Activated CD4-positive, CD25-positive, alpha-beta regulatory T cell (primary cell): ENCODE measurements at places on chromosomes 3 and 15.

DNA sequence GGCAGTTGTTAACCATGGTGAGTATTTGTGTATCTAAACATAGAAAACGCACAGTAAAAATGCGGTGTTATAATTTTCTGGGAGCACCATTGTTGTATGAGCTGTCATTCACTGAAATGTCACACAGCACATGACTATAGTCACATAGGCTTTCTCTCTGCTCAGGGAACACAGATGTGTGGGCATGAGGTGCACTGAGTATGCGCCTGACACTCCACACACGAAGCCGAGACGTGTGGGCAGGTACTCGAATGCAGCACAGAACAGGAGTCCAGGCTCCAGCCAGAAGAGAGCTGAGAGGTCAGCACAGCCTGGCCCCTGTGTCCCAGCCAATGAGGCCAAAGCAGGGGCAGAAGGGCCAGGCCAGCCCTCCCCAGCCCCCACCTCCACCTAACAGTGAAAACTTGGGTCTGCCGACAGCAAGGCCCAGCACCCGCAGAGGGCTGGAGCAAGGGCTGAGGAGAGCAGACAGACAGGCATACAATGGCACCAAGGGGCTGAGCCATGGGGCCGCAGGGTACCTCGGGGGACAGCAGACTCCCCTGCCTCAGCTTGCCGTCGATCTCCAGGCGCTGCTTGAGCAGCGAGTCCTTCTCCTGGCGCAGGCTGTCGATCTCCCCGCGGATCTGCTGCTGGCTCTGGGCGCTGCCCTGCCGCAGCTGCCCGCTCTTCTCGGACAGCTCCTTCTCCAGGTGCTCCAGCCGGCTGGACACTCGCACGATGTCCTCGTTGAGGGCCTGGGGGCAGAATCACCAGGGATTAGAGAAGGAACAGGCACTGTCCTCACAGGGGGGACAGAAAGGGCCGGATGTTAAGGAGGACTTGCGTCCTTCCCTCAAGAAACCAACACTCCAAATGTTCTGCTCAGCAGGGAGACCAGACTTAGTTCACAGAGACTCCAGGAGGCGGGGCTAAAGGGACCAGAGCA, 24.0 kb downstream of the KIF7 start:
- DNase-seq, result no peak

DNA sequence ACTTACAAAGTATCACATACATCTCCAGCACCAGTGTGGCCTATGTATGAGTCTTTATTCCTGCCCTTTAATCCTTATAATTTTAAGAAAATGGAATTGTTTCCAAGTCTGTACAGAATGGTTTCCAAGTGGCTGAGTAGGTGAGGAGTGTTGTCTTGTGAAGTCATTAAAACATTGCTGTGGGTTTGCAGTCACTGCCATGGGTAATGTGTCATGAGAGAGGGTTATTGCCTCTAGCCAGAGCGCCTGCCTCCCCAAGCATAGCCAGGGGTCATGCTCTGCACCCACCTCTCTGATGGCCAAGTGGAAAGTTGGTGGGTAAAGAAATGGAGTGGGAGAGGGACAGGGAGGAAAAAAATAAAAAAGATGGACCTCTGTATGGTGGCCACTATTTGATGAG, 25.3 kb downstream of the TRAK1 start:
- no peak for DNase-seq

DNA sequence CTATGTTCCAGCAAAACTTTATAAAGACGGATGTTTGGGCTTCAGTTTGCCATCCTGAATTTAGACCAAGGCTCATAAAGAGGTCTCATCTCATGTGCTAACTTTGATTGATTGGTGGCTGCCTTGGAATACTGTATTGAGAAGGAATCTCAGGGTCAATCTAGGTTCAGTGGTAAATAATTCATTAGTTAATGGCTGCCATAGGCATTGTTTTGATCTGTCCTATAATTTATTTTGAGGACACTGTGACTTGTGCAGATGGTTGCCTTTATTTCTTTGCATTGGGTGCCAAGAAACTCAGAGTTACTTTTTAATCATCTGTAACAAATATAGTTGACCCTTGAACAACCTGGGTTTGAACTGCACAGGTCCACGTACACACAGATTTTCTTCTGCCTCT, 159.8 kb downstream of the B3GALNT1 start:
- no peak for DNase-seq

- no peak for DNase-seq
These were observed 25.0 kb downstream of the DAG1 start for GRCh38 chr3:49495023-49495422.

GRCh38 chr3:94607778-94608177, 544.9 kb downstream of the NSUN3 start:
- DNase-seq, result no peak

GRCh38 chr3:55880357-55880756, 393.3 kb upstream of the WNT5A start:
- DNase-seq, result no peak

- no peak for DNase-seq
These were observed 143.2 kb upstream of the UMPS start for GRCh38 chr3:124587053-124587408.

- no peak for DNase-seq
These were observed 17.5 kb upstream of the POC1A start for GRCh38 chr3:52171514-52172261.

DNA sequence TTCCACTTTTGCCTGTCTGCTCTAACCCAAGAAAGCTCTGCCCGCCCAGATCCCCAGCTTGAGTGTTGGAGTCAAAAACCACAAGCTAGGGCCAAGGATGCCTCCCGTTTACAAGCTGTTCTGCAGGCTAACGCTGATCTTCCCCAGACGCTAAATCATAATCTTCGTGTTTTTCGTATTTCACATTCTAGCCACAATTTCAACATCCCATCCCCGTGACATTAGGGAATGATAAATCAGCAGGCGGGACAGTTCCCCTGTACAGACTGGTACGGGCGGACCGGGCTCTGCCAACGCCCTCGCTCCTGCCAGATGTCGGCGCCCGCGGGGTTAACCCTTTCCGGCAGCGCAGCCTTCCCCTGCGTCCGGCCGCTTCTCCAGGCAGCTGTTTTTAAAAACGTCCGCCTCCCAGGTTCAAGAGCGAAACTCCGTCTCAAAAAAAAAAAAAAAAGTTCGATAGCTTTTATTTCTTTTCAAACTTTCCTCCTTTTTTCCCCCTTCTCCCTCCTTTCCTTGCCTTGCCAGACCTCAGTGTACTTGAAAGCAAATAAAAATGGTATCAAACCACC, 81.0 kb upstream of the BNC1 start:
- DNase-seq, result no peak

DNA sequence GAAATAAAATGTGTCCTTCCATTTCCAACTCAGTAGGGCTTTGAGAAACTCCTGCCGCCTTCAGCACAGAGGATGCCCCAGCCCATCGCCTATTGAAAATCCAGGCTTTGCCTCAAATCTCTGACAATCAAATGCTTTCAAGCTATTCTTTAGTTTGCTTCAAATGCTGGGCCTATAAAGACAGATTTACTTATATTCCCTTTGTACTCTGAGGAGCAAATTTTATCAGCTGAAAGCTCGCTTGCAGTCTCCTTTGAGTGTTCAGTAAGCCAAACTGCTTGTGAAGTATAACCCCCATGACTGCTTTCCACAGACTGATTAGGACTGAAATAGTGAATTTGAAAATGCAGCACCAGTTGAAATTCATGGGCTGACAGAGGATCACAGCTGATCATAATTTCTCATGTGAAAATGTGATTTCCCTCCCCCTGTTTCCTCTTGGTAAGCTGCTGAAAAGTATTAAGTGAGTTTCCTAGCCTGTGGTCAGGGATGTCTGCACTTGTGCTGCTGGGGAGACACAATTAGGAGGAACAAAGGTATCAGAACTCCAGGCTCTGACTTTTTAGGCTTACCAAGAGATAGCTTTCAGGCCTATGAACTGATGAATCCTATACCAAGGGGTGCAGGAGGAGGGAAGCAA, 563.4 kb upstream of the TGFBR2 start:
- DNase-seq, result no peak

- DNase-seq, result no peak
These were observed 49.5 kb upstream of the SEC13 start for GRCh38 chr3:10370429-10370828.

- no peak for DNase-seq
These were observed 3.6 kb upstream of the SHC4 start for GRCh38 chr15:48967336-48967735.

- no peak for DNase-seq
These were observed 49.4 kb downstream of the MYZAP start for GRCh38 chr15:57640930-57641682.

DNA sequence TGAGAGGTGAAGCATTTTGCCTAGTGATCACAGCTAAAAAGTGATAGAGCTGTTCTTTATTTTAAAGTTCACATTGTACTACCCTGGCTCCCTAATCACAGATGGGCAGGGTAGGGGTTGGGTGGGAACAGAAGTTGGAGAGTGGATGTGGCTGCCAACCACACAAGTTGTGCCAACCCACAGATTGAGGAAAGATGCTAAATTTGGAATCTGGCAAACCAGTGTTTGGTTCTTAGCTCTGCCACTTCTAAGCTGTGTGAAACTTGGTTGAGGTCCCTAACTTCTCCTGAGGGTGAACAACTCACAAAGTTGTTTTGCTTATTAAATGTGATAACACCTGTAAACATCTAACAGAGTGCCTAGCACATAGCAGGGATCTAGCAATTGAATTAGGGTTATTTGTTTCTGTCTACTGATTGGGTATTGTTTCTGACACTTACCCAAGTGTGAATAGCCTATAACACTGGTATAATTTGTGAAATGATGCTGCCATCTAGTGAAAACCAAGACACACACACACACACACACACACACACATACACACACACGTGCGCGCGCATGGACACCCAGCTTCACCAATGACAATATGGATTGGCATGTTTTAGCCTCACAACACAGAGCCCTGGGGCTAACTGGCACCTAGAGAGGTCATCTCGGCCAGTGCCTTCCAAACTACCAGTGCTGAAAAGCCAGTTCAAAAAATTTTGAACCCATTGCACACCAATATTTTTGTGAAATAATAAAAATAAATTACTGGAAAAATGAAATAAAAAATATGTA, 25.3 kb downstream of the ADGRG7 start:
- no peak for DNase-seq

- no peak for DNase-seq
These were observed 120.1 kb downstream of the LRRN1 start for GRCh38 chr3:3919316-3919715.

GRCh38 chr3:169998668-169999131, 32.1 kb downstream of the SEC62 start:
- no peak for DNase-seq

DNA sequence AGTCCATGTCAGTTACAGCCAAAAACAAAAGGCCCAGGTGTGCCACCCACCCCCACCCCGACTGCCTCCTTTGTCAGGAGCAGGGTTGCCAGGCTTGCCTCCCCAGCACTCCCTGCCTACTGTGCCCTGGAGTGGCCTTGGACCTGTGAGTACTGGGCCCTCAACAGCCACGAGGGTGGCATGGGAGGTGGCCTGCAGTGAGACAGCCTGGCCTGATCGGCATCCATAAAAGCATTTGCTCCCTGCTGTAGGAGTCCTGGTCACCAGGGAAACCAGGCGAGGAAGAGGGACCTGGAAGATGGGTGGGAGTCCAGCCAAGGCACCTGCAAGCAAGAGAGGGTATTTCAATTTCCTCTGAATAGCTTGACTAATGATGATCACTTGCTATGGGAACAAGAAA, 56.4 kb upstream of the KCNMB2 start:
- DNase-seq, result no peak

DNA sequence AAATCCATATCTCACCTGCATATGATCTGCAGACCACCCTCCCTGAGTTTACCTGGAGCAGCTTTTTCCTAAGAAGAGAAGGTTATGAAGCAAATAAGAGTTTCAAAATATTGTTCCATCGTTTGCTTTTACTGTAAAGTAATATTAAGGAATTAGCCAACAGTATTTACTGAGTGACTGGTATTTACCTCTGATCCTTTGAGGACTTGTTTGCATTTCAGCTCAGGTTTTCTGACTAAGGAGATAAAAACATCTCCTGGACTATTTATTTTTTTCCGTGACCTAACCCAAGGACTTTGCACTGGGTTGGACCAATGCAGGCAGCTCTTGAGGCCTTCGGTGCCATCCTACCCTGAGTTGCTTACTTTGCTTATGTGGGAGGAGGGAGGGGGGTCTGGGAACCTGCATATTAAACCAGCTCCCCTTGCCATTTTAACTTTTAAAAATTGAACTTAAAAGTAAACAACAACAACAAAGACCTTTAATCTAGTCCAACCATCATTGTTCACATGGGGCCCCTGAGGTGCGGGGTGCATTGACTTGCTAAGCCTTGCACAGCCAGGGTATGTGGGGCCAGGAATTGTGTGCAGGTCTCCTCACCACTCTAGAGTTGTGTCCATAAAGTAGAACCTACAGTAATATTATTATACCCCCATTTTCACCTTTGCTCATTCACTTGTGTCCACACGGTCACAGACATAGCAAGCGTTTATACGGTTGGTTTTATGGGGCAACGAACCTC, 39.3 kb downstream of the TRAK1 start:
- no peak for DNase-seq
